ENCODE measurements at places on chromosomes 4 and X. TPM values are rescaled to one million over a fixed set of nuclear protein-coding genes. Genes with fewer than 3 reads are reported as not detected.

Gene KIAA0232
- 16.1 TPM for total RNA-seq

GRCh38 chrX:94830717-94831116 is 1156.7 kb downstream of the FAM133A start:
- no peaks in the 10 kb centered on the region for H3K27me3 ChIP-seq
- no peaks in the 10 kb centered on the region for H3K36me3 ChIP-seq
- no peak for DNase-seq
- no peak overlapping the region for H3K4me3 ChIP-seq
- no peaks in the 10 kb centered on the region for H3K4me1 ChIP-seq

Gene IL21
- 0.91 TPM for total RNA-seq

DNA sequence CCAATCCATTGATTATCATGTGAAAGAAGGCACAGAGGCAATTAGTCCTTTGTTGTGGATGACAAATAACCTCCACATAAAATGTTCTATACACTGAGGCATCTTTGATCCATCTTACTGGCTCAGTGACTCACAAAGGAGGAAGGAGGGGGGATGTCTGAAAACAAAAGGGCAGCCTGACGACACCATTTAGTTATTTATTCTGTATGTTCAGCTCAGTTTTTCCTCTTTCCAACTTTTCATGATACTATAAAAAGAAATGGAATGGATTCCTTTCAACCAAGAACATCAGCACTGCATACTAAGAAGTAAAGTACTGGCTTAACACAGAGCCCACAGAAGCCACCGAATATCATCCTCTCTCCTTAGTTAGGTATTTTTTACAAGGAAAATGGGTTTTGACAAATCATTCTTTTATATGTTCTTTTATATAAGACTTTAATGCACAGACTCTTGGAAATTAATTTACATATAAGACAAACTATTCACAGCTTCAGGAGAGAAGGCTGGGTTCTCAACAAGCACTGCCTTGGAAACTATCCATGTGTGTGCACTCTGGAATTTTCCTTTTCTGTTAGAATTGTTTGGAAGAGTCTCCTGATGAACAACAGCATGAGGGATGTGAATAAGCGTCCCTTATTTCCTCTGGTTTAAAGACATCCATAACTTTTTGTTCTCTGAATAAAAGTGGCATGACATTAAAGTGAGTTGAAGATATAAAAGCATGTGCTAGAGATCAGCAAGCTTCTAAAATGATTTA is 135.6 kb downstream of the TSPAN5 start:
- no peaks in the 10 kb centered on the region for H3K27me3 ChIP-seq
- peak overlapping the region; percentile 32 for H3K27ac ChIP-seq
- H3K36me3 ChIP-seq, result no peaks in the 10 kb centered on the region
- no peak for DNase-seq

Gene CXCL1
- total RNA-seq, result not detected

Gene HPSE
- total RNA-seq, result 8.6 TPM

DNA sequence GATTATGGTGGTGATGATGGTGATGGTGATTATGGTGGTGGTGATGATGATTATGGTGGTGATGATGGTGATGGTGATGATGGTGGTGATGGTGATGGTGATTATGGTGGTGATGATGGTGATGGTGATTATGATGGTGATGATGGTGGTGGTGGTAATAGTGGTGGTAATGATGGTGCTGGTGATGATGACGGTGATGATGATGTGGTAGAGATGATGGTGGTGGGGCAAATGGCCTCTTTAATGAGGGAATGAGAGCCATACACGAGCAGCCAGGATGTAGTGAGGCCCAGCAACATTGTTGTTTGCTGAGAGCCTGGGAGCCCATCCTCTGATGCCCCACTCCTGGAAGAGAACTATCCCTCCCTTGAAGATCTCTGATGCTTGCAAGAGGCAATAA is 29.0 kb downstream of the HMX1 start:
- H3K4me1 ChIP-seq, result no peaks in the 10 kb centered on the region
- H3K36me3 ChIP-seq, result no peaks in the 10 kb centered on the region
- no peak overlapping the region for H3K4me3 ChIP-seq
- no peak overlapping the region for H3K27ac ChIP-seq
- no peak for DNase-seq

Gene CT45A1
- total RNA-seq, result not detected

- no peak for DNase-seq
- H3K27me3 ChIP-seq, result no peaks in the 10 kb centered on the region
- H3K27ac ChIP-seq, result no peak overlapping the region
- H3K4me3 ChIP-seq, result no peak overlapping the region
These were observed 255.3 kb upstream of the NRK start for GRCh38 chrX:105567082-105567481.

- no peak overlapping the region for H3K4me3 ChIP-seq
- peaks cover 55% of the 10 kb centered on the region for H3K27me3 ChIP-seq
- no peak for DNase-seq
- no peak overlapping the region for H3K27ac ChIP-seq
- H3K4me1 ChIP-seq, result peaks cover 12% of the 10 kb centered on the region
These were observed 20.3 kb upstream of the SLC25A4 start for GRCh38 chr4:185122681-185123345.

DNA sequence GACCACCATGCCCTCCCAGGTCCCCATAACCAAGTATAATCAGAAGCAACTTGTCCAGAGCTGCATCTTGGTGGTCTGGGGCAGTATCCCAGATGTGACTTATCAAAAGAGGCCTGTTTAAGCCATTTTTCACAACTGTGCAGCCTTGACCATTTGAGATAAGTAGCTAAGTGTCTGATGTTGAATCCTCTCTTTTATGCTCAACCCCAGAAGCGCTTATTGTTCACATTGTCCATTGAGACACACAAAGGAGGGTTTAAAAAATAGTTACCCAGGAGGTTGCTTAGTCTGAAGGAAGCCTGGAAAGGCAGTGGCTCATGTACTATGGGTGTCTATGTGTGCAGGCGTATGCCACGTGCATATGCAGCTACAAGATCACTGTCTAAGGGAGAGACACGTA is 27.0 kb downstream of the ENPP6 start:
- no peaks in the 10 kb centered on the region for H3K4me1 ChIP-seq
- H3K27me3 ChIP-seq, result peaks cover 17% of the 10 kb centered on the region
- H3K36me3 ChIP-seq, result no peaks in the 10 kb centered on the region
- no peak overlapping the region for H3K27ac ChIP-seq
- no peak for DNase-seq

DNA sequence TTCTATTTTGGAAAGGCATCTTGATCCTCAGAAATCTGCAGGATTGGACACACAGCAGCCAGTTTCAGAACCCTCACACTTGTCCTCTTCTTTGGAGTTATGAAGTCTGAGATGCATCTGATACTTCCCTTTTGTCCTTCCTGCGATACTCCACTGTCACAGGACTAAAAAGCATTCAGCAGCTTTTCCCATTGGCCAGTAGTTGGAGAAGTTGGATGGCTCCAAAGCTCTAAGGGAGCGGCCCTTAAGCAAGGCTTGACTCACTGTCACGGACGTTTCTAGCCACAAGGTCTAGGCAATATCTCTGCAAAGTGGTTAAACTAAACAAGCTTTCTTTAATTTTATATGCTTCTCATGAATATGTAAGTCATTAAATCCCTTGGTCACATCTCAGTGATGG is 417.0 kb downstream of the AFF2 start:
- no peak for DNase-seq
- no peaks in the 10 kb centered on the region for H3K27me3 ChIP-seq
- H3K36me3 ChIP-seq, result peaks cover 2% of the 10 kb centered on the region

Gene PITX2
- not detected for total RNA-seq

DNA sequence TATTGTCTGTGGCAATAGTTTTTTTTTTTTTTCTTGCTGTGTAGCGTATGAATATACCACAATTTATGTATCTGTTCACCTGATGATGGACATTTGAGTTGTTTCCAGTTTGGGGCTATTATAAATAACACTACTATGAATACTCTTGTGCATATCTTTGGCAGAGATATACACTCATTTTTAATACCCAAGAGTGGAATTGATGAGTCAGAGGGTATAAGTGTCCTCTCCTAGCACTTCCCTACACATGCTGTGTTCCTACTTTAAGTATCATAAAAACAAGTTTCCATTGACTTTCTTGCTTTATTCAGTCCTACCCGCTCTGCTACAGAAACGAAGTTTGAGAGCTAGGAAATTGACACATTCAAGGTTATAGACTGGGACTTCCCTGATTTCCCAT is 39.8 kb downstream of the XIAP start:
- no peak overlapping the region for H3K4me3 ChIP-seq
- H3K36me3 ChIP-seq, result no peaks in the 10 kb centered on the region
- no peak for DNase-seq
- no peaks in the 10 kb centered on the region for H3K4me1 ChIP-seq

DNA sequence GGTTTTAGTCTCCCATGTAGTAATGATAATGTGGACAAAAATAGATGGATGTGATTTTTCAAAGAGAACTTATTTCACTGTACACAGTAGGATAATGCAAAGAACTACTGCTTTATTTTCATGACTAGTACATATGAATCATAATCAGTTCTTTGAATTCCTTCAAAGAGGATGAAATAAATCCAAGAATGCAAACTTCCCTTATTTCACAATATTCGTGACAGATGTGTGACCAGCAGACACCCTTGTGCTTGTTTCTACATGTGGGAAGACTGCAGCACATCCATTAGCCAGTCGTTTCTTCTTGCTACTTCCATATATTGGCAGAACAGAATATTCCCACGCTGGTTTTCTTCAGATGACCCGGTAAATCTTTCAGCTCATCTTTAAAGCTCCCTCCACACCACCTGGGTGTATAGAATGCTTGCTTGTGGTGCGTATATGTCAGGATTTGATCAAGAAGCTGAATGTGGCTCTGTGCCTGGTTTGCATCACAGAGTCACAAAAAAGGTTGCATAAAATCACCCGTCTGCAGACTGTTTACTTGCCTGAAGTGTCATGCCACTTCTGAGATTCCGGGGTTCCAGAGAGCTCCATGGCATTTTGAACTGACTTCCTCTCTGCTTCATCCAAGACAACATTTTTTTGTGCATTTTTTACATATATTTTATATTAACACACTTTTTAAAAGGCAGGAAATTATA is 47.7 kb upstream of the FAT4 start:
- no peaks in the 10 kb centered on the region for H3K4me1 ChIP-seq
- H3K27ac ChIP-seq, result no peak overlapping the region
- no peaks in the 10 kb centered on the region for H3K27me3 ChIP-seq

DNA sequence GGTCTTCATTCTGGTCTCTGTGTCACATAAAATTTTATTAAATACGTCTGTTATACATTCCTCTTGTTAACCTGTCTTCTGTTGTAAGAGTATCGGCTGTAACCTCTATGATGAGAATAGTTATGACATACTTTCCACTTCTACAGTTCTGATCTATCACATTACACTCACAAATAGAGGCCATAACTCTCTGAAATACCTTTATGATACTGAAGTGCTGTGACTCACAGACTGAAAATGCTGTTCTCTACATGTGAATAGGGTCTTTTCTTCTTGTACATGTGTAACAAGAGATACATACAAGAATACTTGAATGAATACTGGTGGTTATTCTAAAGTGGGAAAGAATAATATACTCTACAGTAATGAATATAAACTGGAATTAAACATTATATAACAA is 1047.6 kb downstream of the TECRL start:
- no peaks in the 10 kb centered on the region for H3K4me1 ChIP-seq
- H3K4me3 ChIP-seq, result no peak overlapping the region
- no peaks in the 10 kb centered on the region for H3K27me3 ChIP-seq
- no peak overlapping the region for H3K27ac ChIP-seq
- H3K36me3 ChIP-seq, result no peaks in the 10 kb centered on the region

DNA sequence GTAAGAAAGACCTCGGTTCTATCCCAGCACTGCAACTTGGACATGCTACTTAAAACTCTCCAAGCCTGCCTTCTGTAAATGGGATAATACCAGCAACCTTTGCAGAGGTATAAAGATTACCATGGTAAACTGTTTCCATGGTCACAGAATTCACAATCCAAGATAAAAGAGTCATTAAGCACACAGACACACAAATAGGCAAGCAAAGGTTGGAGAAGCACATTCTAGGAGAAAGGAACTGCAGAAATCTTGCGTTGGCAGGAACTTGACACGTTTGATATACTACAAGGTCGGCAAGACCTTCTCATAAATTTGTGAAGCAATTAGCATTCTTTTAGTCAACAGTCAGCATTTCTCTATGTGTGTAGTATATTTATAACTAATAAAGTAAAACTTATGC is 12.3 kb upstream of the CHRNA9 start:
- H3K4me3 ChIP-seq, result no peak overlapping the region
- DNase-seq, result no peak

DNA sequence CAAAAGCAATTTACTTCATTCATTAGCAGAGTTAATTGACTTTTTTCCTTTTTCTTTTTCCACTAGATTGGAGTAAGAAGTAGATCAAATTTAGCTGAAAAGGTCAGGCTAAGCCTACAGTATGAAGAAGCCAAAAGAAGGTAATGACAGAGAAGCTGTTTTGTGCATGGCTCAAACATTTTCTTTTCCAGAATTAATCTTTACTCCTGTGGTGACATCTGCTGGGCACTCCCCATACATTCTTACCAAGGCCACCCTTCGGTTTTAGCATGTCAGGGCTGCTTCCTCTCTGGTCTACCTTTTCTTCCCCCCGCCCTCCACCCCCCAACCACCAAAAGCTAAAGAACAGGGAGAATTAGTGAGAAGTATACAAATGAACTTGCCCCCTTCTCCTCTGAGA is 70.2 kb downstream of the CLDN22 start:
- no peaks in the 10 kb centered on the region for H3K36me3 ChIP-seq
- H3K27me3 ChIP-seq, result no peaks in the 10 kb centered on the region
- H3K4me3 ChIP-seq, result no peak overlapping the region
- H3K4me1 ChIP-seq, result no peaks in the 10 kb centered on the region

GRCh38 chr4:18798123-18798522 is 776.6 kb upstream of the LCORL start:
- no peaks in the 10 kb centered on the region for H3K36me3 ChIP-seq
- no peaks in the 10 kb centered on the region for H3K27me3 ChIP-seq
- DNase-seq, result no peak

DNA sequence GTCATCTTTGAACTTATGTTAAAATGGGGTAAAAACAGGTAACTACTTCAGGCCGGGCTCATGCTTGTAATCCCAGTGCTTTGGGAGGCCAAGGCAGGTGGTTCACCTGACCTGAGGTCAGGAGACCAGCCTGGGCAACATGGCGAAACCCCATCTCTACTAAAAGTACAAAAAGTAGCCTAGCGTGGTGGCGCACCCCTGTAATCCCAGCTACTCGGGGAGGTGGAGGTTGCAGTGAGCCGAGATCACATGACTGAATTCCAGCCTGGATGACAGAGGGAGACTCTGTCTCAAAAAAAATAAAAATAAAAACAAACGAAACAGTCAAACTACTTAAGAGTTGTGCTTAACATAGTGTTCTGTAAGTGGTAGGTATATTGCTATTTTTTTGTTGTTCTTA is 2.5 kb downstream of the DDX3X start:
- peak overlapping the region; percentile 100 for H3K27ac ChIP-seq
- peaks cover 4% of the 10 kb centered on the region for H3K36me3 ChIP-seq
- DNase-seq, result no peak
- peak overlapping the region; percentile 97 for H3K4me3 ChIP-seq

All from T-helper 17 cell (primary cell).